ENCODE measurements at places on chromosomes 2 and 18.
A peak's percentile ranks its signal among the peaks of the same experiment; 100 is the strongest.

DNA sequence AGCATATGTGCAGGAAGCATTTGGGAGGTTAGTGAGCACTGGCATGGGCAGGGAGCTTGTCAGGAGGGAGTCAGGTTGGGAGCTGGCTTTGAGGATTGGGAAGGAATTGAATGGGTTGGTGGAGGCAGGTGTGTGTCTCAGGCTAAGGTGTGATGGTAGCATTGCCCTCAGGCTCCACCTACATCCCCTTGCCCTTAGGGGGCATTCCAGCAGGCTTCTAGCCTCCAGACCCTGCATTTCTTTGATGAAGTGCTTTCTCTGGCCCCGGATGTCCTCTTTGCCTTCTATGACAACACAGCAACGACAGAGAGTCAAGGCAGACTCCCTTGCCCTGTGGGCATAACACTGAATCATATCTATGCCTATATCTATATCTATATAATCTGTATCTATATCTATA, 13.5 kb downstream of the RHBDD1 start:
- DNase-seq, result no peak

DNA sequence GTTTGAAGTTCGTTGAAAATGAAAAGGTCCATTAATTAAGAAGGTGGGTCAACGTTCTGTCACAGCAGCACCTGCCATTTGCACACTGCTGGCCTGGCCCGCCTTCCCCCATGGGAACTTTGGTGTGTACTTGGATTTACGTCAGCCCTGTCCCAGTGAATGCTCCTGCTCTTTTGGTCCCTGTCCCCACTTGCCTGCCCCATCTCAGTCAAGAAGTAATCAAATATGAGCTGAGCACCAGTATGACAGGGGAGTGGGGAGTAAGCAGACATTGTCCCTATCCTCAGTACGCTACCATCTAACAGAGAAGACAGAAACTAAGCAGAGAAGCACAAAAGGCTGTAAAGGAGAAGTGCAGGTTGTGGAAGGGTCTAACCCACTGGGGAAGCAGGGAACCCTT, 65.1 kb downstream of the SLC4A3 start:
- DNase-seq, result no peak

- DNase-seq, result no peak
These were observed 70.0 kb upstream of the SP3 start for GRCh38 chr2:174035117-174035635.

DNA sequence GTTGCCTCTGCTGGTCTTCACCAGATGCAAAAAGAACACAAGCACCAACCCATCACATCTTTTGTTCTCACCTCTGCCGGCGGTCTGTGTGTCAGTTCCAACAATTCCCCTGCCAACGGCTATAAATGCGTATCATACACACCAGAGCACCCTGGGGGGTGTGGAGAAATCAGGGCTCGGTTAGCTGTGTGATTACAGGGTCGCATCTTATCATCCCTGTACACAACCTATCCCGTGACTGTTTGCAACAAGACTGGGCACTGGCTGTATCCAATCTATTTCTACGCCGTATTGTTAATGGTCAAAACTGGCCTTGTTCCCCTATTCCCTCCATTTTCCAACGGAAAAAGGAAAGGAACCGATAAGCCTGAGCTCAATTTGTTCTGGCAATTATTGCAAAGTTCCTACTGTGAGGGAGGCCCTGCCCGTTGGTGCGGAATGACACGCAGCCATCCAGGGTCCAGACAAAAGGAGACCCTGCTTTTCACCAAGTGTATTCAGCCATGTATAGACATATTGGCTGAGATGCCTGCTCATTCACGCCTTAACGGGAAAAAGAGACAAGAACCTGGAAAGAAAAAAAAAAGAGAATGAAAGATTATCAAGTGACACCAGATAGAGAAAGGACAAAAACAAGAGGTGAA, 136.9 kb downstream of the CDH20 start:
- peak; percentile 56 for DNase-seq

DNA sequence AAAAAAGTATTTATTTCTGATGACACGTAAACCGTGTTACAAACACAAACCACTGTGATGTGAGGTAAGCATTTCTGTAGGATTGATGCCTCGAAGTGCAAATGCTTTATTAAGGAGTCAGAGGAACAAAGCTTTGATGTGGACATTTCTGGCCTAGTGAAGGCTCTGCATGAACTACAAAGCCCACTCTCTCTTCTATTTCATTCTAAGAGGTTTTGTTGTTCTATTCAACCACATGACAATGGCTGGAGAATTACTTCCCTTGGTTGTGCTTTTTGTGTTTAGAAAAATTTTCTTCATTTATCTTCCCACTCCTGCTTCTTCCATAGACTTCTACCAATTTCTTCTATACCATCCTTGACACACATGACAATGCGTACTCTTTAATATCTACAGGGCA, 125.7 kb upstream of the CCDC195 start:
- DNase-seq, result no peak

- no peak for DNase-seq
These were observed 96.7 kb downstream of the DGKD start for GRCh38 chr2:233450864-233451575.

DNA sequence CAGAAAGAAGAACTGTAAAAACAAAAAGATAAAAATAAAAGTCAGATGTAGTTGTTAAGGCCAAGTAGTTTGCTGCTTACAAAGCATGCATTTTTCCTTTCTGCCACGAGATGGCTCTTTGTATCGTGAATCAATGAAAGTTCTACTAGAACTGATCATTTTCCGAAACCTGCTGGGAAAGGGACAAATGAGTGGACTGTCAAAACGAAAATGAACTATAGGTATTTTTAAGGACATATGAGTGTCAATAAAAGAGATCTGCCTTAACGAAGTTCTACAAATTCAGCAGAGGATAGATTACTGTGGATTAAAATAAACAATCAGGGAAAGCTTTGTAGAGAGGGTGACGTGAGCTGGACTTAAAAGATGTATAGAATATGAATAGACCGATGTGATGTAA, 15.0 kb upstream of the ELOA2 start:
- DNase-seq, result no peak

DNA sequence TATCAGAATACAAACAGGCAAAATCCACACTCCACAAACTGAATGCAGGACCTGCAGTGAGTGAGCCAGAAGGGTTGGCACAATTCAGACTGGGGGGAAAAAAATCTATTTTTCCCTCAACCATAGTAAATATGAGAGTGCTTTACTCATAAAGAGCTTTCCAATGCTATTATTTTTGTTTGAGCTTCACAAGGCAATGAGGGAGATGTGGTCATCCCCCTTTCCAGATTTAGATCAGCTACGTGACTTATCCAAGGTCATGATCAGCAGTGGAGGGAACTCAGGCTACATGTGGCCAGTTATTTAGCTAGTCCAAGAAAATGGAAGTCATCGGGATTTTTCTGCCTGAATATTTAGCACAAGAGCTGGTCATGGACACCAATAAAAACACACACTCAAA, 120.4 kb upstream of the KLF7 start:
- no peak for DNase-seq

DNA sequence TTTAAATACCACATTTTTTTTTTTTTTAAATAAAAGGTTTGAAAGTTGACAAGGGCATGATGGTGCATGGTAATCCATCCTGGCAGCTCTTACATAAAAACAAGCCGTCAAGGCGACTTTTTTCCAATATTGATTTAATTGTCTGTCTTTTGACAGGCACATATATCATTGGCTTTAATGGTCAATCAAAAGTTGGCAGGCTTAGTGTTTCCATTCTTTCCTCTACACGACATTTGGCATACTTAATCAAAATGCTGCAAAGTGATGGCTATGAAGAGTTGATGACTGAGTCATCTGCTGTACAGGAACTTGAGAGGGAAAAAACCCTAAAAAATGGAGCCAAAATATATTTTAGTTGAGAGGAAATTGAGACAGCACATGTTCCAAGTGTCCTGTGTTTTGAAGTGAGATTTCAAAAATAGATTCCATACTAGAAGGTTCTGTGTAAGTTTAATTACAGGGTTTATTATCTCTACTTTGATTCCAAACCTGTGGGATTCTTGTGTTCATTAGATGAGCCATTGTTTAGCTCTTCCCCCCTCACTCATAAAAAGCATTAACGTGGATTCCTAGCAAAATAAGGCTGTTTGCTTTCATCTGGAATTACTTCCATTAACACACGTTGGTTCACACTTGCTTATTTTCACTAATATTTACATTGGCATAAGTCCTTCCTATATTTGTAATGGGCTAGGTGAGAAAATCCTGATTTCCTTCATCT, 3.2 kb downstream of the TSHZ1 start:
- no peak for DNase-seq

GRCh38 chr2:196971574-196972279, 45.2 kb upstream of the PGAP1 start:
- DNase-seq, result no peak

DNA sequence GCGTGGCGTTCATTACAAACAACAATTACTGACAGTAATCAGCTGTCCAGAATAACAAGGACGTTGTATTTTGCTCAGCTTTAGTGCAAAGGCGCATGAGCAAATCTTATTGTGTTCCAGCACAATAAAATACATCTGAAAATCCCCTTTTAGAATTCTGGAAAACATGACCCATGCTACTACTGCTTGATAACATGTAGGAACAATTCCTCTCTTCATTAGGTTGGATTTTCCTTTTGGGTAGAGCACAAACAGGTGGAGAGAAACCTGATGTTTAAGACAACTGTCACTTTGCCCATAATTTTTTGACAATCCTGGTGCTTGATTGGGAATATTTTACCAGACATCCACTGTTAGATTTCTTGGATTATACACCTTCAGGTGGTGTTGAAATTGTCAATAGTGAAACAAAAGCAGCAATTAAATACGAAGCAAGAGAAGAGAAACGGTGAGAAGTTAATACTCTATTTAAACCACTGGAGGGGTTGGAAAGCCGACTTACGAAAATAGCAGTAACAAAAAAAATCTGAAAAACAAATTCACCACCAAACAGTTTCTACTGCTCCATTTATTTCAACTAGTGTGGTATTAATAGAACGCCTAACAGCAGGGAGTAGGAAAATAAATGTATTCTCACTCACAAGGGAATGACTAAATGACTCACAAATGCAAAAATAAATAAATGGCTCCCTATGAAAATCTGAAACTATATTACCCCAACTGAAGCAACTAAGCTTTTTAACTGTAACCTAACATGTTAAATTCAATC, 102.7 kb downstream of the CPO start:
- DNase-seq, result no peak

- DNase-seq, result no peak
These were observed 80.4 kb upstream of the MGAT5 start for GRCh38 chr2:134173338-134174016.

- DNase-seq, result no peak
These were observed 1363.2 kb upstream of the ACVR2A start for GRCh38 chr2:146481629-146482028.

GRCh38 chr18:59706499-59706898, 9.3 kb upstream of the CCBE1 start:
- DNase-seq, result no peak

GRCh38 chr2:12921321-12921720, 204.6 kb downstream of the TRIB2 start:
- DNase-seq, result no peak

DNA sequence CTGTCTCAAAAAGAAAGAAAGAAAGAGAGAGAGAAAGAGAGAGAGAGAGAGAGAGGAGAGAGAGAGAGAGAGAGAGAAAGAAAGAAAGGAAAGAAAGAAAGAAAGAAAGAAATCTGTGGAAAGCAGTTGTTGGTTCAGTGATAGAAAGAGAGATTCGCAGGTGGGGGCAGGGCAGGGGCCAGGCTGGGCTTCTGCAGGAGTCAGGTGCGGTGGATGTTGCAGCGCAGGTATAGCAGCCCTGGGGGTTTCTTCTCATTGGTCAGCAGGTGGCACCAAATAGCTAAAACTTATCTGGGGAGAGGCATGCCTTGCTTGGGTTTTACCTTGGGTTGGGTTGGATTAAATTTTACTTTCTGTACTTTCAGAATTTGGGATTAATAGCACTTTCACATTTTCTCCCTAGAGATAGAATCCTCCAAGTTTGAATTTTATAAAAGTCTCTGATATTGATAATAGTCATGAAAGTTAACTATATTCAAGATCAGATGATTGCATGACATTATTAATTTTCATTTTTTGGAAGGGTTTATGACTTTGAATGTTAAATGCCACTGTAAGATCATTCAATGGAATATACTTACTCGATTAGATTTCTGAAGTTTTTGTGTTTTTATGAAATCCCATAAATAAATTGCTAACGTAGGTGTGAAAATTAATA, 66.6 kb downstream of the SPTBN1 start:
- DNase-seq, result no peak

GRCh38 chr18:3482258-3482657, 32.3 kb downstream of the TGIF1 start:
- DNase-seq, result no peak

DNA sequence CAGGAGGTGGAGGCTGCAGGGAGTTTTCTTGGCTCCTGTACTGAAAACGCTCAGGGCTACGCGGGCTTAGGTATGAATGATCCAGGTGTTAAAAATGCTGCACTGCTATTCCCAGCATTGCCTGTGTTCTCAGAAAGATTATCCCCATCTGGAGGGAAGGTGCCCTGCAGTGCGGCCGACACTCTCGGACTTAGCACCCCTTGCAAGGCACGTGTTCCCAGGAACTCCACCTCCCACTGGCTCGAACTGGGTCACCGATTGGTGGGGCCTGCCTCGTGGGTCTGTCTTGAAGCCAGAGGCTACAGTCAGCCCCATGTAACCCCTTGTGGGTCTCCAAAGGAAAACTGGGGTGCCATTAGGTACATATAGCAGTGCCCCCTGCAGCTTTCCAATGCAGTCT, 25.7 kb downstream of the ANO7 start:
- no peak for DNase-seq

GRCh38 chr2:215751200-215751910, 262.0 kb downstream of the MREG start:
- no peak for DNase-seq

DNA sequence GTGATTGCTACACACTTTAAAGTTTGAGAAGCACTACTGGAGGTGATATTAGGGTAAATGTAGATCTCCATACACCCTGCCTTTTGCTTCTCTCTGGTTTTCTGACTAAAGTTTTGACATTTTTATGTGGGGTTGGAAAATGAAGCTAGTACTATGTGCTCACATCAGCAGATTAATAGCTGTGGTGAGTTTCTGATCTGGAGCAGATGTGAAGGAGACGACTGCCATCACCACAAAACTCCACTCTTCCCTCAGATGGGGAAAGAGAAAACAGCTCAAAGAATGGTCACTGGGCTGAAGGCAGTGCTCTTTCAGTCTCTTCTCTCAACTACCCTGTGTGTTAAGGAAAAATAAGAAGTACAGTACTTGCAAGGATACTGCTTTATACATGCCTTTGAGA, 37.2 kb downstream of the PLEKHA3 start:
- DNase-seq, result no peak

GRCh38 chr18:32358075-32358474, 112.6 kb downstream of the GAREM1 start:
- DNase-seq, result no peak

DNA sequence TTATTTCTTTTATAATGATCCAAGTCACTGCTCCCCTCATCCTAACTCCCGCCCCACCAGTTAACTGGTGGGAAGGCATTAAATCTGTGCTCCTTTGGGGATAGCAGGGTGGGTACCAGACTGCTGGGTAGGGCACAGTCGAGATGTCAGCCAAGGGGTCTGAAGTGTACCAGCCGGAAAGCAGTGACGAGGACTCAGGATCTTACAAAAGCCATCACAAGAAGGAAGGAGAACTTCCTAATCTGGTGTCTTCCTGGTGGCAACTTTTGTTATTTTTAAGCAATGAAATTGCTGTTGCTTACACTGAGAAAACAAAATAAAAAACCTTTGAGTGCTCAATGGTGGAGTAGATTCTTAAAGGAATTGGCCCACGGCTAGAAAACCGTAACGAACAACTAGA, 97.7 kb downstream of the ALPK2 start:
- DNase-seq, result no peak

GRCh38 chr2:41830600-41830999, 217.2 kb upstream of the PKDCC start:
- no peak for DNase-seq

Data from ecto neural progenitor cell (in vitro differentiated cells).